ENCODE measurements at places on chromosomes 16 and 17.
A peak's percentile ranks its signal among the peaks of the same experiment; 100 is the strongest.

DNA sequence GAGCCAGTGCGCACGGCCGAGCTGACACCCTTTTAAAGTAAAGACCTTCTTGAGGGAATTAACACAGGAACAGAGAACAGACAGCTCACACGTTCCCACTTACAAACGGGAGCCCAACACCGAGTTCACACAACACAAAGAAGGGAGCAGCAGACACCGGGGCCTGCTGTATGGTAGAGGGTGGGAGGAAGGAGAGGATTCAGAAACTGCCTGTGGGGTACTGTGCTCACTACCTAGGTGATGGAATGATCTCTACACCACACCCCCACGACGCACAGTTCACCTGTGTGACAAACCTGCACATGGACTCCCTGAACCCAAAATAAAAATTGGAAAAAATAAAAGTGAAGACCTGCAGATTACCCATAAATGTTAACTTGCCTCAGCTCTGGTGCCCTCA is 32.5 kb downstream of the TMC6 start:
- DNase-seq: no peak

- DNase-seq: peak; percentile 18
These were observed 124.5 kb upstream of the ZFHX3 start for GRCh38 chr16:73172241-73172972.

- peak; percentile 59 for DNase-seq
These were observed 7.5 kb downstream of the BTBD17 start for GRCh38 chr17:74354123-74354522.

GRCh38 chr16:23768581-23768980 is 13.8 kb downstream of the CHP2 start:
- DNase-seq: no peak

GRCh38 chr17:77037943-77038342 is 102.8 kb upstream of the SEC14L1 start:
- DNase-seq: no peak

DNA sequence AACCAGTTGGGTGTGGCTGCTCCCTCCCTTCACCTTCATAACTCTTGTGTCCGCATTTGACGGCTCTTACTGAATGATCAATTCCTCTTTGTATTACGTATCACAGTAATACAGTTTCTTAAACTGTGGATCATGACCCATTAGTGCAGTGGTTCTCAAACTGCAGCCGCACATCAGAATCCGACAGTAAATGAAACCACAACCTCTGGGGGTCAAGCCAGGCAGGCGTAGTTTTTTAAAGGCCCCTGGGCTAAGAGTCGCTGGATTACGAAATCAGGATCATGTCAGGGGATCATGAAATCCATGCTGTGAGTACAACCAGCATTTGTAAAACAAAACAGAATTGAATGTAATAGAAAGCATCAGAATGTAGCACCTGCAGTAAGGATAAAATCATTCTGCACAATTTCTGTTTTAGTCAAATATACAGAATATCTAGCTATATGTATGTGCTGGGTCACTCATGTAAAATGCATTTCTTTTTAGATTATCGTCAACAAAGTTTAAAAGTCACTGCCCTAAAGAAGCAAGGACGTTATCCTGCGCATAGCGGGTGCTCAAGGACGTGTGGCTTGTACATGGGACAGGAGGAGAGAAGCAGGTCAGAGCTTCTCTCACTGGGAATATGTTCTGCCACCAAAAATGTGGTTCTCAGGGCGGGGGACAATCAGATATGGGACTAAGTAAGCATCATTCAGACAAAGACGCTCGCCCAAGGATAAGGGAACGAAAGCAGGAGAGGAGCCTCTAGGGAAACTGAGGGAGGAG is 113.1 kb downstream of the ZFHX3 start:
- no peak for DNase-seq

DNA sequence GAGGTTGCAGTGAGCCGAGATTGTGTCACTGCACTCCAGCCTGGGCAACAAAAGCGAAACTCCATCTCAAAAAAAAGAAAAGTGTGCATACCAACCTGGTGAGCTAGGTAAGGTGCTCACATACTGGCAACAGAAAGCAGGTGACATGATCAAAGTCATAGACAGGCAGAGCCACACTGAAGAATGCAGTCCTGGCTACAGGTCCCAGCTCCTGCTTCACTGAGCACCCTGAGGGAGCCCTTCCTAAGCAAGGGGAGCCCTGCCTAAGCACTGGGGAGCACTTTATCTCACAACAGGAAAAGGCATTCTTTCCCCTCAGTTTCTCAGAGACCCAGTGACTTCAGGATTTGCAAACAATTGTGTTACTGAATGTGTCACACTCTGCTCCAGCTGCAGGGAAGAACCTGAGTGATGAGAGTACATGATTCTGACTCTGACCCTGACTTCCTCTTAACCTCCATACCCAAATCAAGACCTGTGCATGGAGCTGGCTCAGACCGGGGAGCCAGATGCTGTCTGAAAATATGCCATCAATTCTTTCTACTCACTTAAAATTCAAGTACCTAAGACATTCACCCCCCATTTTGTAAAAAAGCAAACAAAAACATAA is 40.5 kb downstream of the ANKRD11 start:
- no peak for DNase-seq

- no peak for DNase-seq
These were observed 42.3 kb downstream of the ABR start for GRCh38 chr17:1137465-1137894.

- no peak for DNase-seq
These were observed 48.2 kb downstream of the RAB11FIP4 start for GRCh38 chr17:31439716-31440115.

DNA sequence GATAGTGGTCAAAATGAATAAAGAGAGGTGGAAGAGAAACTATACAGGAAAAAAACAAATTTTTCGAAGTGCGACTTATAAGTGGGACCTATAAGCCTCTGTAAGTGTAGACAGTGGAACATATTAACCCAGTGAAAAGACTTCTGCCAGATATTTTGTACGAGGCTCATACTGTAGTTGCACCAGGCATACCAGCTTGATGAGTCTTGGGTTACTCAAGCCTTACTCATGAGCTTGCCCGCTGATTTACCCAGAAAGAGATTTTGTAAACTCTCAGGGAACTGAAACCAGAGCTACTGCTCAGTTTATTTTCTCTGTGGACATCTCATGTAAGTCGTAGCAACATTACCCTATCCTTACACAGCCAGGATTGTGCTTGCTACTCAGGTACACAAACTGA is 708.0 kb upstream of the SOX9 start:
- no peak for DNase-seq

DNA sequence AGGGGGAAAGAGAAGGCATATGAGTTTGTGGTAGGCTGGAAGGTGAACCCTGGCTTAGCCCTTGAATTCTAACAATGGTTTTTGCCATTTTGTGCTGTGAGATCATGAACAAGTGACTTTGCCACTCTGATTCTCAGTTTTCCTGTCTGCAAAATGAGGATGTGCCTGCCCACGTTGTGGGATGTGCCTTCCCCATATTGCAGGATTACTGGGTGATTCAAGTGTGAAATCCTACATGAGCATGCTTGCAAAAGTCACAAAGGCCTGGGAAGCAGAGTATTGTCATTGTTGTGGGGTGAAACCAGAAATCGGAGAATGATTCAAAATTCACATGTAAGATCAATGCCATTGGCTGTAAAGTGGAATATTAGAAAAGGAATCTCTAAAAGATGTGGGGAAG is 28.6 kb upstream of the TVP23A start:
- no peak for DNase-seq

DNA sequence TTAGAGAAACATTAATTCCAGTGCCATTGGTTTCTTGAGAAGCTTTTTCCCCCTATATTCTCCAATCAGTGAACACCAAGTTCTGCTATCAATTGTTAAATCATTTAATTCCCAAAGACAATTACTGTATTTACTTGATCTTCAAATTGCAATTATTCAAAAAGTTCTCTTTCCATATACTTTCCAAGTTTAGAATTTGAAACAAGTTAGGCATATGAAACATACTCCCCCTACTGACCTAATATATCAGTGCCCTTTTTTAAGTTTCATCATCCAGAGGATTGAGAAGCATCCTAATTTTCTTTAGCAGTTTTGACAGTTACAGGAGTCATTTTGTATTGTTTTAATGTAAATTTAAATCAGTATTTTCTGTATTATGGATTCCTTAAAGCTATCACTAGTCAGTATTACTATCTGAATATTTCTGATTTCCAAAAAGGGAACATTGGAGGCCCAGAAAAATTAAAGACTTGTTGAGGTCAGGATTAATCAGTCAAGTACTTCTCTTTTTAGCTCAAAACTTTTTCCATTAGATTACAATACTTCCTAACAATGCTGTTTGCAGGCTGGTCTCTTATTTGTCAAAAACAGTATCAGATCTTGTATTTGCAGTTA is 16.3 kb downstream of the MEIOC start:
- DNase-seq: no peak

GRCh38 chr17:73976676-73977521 is 226.6 kb upstream of the RPL38 start:
- DNase-seq: no peak

- DNase-seq: no peak
These were observed 10.8 kb upstream of the TAOK1 start for GRCh38 chr17:29379084-29379991.

GRCh38 chr17:58383892-58384462 is 32.0 kb upstream of the SUPT4H1 start:
- DNase-seq: no peak

GRCh38 chr16:661184-661821 is 6.6 kb upstream of the RHOT2 start:
- DNase-seq: no peak

DNA sequence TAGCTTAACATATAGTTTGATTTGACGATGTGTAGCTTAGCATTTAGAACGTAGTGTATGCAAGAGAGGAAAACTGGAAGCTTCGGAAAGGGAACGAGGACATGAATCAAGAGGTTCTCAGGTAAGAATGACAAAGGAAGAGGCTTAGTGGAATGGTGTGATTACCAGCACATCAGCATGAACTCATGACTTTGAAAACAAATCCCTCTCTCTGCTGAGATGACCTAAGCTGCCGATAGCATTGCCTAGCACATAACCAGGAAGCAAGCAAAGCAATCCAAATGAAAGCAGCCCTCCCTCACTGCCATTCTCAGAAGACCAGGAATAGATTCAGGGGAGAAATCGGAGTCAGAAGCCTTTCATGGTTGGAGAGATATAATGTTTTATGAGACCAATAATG is 51.3 kb upstream of the CCL1 start:
- DNase-seq: no peak

DNA sequence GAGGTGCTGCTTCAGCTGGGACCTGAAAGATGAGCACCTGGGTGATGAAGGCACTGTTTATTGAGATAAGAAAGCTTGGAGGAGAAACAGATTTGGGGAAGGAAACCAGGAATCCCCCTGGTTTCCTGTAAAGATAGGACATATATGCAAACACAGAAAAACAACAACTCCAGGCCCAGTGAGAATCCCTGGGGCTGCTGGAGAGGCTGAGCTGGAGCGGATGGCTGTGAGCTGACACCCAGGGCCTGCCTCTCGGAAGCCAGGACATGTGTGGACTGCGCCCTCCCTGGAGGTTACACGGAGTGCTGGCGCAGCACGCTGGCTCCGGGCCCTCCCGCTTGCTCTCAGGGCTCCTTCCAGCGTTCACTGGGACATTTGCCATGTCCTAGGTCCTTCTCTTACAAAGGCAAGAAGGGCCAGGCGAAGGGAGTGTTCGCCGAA is 57.5 kb downstream of the CYB5B start:
- peak; percentile 41 for DNase-seq

- DNase-seq: no peak
These were observed 234.0 kb downstream of the CNTNAP4 start for GRCh38 chr16:76511203-76511602.

GRCh38 chr17:231966-232807 is 50.7 kb upstream of the DOC2B start:
- no peak for DNase-seq

- no peak for DNase-seq
These were observed 141.3 kb upstream of the HSBP1 start for GRCh38 chr16:83666449-83666848.

GRCh38 chr17:27216836-27217235 is 77.1 kb upstream of the WSB1 start:
- no peak for DNase-seq

GRCh38 chr16:12728469-12728868 is 75.2 kb downstream of the CPPED1 start:
- no peak for DNase-seq

DNA sequence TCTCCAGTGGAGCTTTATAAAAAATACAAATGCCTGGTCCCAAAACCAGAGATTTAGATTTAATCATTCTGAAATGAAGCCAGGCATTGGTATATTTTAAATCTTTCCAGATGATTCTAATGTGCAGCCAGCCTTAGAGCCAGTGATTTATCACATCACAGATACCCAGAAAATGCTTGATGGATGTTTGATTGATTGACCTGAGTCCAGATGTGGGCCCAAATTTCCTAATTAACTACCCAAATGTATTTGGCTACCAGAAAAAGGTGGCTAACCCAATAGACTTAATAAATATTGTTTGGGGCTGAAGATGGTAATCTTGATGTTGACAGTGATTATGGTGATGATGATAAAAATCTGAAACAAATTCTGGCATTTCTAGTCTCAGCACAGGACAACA is 93.1 kb downstream of the ABCC12 start:
- no peak for DNase-seq

DNA sequence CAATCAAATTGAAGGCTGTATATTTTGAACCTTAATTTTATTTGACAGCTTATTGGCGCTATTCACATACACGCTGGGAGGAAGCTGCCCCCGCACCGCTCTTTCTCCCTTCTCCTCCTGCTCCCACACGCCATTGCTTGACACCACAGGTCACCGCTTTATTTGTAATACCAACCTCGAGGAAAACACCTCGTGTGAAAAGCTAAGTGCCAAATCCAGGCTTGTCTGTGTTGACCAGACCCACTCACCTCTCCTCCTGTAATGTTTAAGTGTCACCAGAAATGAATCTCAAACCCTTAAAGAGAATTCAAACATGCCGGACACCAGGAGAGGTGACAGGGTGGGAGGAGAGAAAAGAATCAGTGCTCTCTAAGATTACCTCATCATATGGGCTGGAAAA is 331.4 kb downstream of the GRIN2A start:
- DNase-seq: no peak

- no peak for DNase-seq
These were observed 3.9 kb downstream of the ITGA3 start for GRCh38 chr17:50059759-50060273.

- peak; percentile 79 for DNase-seq
These were observed 23.9 kb downstream of the ZNF778 start for GRCh38 chr16:89241187-89242007.

DNA sequence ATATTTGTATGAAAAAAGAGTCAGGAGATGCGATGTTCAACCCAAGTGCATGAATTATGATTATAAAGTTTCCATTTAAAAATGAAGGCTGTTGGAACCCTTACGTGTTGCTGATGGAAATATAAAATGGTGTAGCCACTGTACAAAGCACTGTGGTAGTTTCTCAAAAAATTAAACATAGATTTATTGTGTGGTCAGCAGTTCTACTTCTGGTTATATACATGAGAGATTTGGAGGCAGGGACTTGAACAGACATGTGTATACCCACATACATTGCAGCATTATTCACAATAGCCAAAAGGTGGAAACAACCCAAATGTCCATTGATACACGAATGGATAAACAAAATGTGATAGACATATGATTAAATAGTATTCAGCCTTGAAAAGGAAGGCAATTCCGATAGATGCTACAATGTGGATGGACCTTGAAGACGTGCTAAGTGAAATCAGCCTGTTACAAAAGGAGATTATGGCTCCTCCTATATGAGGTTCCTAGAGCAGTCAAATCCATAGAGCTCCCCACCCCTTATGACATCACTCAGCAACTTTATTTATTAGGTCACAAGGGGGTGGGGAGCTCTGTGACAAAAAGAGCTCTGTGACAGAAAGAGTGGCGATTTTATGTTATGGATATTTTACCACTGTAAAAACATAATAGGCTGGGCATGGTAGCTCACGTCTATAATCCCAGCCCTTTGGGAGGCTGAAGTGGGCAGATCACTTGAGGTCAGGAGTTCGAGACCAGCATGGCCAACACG is 106.7 kb downstream of the MSI2 start:
- DNase-seq: no peak
